CD4-positive, alpha-beta memory T cell (primary cell): ENCODE measurements at places on chromosomes 13 and 19.

- DNase-seq: no peak
Measured at GRCh38 chr13:52980695-52981094, 47.9 kb upstream of the OLFM4 start.

- no peak for DNase-seq
Measured at GRCh38 chr19:54952591-54953344, 5.4 kb upstream of the NLRP7 start.

DNA sequence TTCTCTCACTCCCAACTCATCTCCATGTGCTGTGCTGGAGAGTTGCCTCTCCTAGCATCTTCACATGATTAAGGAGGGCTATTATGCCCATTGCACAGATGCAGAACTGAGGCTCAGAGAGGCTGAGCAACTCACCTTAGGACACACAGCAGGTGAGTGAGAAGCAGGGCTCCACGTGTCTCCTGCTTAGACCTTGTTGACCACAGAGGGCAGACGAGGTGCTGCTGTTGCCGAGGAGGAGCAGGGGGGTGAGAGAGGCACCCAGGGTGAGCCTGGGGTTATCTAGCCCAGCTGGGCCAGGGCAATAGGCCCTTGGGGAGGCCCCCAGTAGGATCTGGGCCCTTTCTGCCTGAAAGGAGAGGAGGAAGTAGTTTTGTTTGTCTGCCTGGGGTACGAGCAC lies 2.4 kb upstream of the HSH2D start:
- DNase-seq: no peak

- no peak for DNase-seq
Measured at GRCh38 chr13:108816375-108816774, 187.0 kb downstream of the MYO16 start.

DNA sequence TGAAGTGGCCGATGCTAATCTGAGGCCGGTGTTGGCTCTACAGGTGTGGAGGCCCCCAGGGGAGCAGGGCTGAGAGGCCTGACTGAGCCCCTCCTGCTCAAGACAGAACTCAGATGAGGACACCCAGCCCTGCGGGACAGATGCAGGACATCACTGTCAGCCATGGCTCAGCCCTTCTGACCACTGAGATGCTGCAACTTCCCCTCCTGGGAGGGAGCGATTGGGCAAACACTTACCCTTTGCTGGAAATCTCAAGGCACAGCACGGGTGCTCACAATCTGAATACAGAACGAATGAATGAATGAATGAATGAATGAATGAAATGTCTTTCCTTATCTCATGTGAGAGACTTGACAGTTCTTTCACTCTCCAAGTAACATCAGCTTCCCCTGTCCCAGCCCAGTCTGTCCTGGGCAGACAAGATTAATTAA lies 3.5 kb upstream of the SIGLEC7 start:
- DNase-seq: no peak

DNA sequence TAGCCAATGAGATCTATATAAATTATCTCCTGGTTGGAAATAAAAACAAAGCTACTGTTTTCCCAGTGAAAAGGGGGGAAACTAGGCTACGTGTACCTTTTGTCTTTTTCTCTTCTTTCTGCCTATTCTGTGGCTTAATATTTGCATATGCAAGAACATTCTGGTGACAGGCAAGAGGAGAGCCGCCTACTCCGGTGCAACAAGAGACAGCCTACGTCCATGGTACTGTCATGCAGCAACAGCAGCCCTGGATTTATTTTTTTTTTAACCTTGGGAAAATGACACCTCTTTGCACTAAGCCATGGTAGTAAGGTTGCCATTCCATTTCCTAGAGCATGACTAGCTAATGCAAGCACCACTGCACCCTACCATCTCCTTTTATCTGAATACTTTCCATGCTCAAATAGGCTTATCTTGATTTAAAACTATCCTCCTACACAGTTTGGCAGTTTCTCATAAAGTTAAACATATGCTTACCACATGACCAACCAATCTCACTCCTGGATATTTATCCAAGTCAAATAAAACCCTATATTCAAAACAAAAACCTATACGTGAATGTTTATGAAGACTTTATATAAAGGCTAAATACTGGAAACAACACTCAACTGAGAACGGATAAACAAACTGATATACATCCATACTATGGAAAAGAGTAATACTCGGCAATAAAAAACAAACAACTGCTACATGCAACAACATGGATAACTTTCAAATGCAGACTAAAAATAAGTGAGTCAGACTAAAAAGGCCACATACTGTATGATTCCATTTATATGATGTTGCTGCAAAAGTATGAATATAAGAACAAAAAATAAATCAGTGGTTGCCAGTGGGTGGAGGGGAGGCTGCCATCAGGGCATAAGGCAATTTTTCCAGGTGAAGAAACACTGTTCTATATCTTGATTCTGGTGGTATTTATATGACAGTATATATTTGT lies 17.3 kb downstream of the NUFIP1 start:
- no peak for DNase-seq

DNA sequence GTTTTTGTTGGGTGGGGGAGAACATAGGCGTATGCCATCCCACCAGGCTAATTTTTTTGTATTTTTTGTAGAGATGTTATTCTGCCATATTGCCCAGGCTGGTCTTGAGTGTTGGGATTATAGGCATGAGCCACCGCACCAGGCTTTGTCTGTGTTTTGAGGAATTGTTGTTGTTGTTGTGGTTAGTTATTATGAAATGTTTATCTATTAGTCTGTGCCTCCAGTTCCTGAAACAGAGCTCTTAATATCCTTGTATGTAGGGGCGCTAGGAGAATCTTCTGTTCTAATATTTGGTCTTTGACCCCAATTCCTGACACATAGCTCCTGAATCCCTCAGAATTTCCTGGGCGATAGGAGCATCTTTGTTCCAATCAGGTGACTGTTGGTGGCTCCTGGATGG lies 5.6 kb upstream of the LATS2 start:
- no peak for DNase-seq

GRCh38 chr13:40624986-40625385 lies 41.5 kb downstream of the FOXO1 start:
- no peak for DNase-seq
